KBM-7 (cell line): ENCODE measurements at places on chromosomes 11 and 22.

DNA sequence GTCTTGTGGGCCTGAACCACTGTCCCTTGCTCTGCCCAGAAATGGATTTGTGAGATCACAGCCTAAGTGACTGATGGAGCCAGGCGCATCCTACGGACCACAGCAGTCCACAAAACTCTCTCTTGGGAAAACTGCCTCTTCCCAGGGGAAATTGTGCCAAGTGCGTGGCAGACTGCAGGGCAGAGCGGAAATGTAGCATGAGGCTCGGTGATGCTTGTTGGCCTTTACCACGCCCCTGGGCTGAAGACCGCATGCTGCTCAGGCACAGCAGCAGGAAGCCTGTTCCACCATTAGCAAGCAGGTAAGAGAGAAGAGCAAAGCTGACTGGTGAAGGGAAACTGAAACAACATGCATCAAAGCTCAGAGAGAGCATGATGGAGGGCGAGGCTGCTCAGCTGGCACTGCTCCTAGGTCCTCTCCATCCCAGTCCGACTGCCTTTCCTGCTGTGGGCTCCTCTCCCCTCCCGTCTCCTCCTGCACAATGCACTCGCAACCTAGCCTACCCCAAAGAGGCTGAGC, 26.5 kb upstream of the SCARF2 start:
- DNase-seq: no peak

DNA sequence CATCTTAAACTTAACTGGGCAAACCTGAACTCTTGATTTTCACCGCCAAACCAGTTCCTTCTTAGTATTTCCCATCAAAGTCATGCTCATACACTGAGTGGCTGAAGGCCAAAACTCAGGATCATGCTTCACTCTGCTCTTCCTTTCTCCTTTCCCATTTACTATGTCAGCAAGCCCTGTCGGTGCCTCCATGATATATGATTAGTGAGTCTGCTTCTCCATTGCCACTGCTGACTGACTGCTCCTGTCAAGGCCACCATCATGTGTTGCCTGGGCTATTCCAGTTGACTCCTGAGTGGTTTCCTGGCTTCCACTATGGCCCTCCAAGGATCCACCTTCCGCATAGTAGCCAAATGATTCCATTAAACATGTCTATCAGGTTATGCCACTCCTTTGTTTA, 42.8 kb upstream of the AMPD3 start:
- DNase-seq: no peak

- DNase-seq: no peak
Measured at GRCh38 chr11:130166457-130166784, 6.8 kb downstream of the ST14 start.

DNA sequence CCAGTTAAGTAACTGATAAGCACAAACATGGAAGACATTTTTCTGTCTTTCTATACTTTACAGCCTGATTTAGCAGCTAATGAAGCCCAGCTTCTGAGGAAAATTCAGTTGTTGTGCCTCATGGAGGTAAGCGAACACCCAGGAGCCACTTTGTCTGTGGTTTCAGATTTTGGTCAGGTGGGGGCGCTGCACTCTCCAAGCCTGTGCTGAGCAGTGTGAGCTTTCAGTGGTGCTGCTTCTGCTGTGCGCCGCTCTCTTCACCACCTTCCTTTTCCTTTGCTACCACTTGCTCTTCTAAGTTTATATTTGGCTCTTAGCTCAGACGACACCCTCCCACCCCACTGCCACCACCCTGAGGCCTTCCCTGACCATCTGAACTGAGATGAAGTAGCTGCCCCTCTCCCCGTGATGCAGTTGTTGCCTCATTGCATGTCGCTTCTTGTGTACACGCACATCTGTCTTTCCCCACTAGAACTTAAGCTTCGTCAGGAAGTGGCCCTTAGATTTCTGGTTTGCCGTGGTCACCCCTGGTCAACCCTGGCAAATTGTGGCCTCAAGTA, 14.0 kb downstream of the PSMD13 start:
- DNase-seq: peak; percentile 80

DNA sequence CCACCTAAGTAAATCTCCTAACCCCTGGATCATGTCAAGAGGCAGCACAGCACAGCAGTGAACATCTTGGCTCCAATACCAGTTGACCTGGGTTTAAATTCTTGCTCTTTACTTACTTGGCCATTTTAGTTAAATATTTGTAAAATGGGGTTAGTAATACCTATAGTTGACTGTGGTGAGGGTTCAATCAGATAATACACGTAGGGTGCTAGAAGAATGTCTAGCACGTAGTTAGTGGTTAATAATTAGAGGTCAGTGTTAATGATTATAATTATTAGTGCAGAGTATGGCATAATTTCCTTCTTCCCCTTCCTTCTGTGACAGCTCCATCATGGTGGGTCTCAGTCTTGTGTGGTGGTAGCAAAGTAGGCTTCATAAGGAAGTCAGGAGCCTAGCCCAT, 520.8 kb downstream of the INSC start:
- DNase-seq: no peak

- DNase-seq: no peak
Measured at GRCh38 chr11:9089061-9089460, 2.3 kb downstream of the SCUBE2 start.

GRCh38 chr22:24772493-24773220, 1.9 kb downstream of the PIWIL3 start:
- DNase-seq: no peak

DNA sequence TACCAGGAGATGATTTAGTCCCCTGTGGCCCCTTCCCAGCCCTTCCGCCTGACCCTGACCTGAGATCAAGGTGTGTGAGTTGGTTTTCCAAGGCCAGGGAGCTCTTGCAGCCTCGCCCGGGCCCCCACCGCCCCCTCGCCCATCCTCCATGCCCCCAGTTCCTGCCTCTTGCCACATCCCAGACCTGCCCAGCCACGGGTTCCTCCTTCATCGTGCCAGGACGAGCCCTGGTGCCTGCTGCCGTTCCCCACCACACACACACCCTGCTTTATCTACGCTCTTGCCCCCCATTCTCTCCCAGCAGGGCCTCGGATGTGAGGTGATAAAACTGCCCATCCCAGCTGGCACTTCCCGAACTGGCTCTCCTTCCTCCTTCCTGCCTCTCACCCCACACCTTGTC, 1.4 kb upstream of the LIF start:
- no peak for DNase-seq

- no peak for DNase-seq
Measured at GRCh38 chr11:70682056-70682455, 283.7 kb downstream of the CTTN start.

DNA sequence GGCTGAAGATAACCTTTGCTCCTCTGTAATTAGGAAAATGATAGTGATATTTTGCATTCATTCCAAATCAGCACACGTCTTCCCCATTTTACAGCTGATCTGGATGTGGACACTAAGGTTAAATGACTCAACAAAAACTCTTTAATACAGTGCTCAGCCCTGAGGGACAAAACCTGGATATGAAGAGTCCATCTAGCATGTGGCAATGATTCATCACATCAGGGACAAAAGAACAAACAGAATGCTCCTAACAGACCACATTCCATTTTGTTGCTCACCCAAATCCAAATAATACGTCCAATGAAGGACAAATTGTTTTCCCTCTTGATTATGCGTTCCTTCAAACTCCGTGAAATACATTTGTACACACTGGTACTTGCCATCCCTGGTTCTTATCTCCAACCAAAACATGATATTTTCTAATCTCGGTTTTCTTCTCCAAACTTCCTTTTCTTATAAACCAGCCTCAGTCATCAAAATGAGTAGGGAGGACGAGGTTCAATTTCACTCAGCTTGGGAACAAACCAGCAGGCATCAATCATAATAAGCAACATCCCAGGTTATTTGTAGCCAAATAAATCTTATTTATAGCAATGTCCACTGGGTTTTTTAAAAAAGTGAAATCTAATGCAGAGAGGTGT, 53.7 kb upstream of the MTMR2 start:
- DNase-seq: no peak
